AG10803 (cell line): ENCODE measurements at places on chromosomes 2 and 18.
A peak's percentile ranks its signal among the peaks of the same experiment; 100 is the strongest.

DNA sequence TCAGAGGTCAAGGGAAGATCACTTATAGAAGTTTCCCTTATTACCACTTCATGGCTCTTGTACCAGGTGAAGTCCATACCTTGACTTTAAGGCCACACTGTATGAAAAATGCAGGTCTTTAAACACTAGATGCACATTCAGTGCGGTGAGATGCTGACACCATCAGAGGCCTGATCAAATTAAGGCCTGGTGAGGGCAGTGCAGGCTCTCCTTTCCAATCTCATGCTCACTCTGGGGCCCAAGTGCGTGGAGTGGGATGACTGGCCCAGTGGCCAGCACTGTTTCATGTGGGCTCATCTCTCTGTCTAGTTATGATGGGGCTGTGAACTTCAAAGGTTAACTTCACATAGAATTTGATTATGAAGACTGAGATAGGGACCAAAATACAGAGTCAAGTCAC, 281.1 kb downstream of the SLC4A3 start:
- no peak for DNase-seq

- peak; percentile 91 for DNase-seq
Measured at GRCh38 chr2:173109253-173110188, 33.9 kb downstream of the MAP3K20 start.

DNA sequence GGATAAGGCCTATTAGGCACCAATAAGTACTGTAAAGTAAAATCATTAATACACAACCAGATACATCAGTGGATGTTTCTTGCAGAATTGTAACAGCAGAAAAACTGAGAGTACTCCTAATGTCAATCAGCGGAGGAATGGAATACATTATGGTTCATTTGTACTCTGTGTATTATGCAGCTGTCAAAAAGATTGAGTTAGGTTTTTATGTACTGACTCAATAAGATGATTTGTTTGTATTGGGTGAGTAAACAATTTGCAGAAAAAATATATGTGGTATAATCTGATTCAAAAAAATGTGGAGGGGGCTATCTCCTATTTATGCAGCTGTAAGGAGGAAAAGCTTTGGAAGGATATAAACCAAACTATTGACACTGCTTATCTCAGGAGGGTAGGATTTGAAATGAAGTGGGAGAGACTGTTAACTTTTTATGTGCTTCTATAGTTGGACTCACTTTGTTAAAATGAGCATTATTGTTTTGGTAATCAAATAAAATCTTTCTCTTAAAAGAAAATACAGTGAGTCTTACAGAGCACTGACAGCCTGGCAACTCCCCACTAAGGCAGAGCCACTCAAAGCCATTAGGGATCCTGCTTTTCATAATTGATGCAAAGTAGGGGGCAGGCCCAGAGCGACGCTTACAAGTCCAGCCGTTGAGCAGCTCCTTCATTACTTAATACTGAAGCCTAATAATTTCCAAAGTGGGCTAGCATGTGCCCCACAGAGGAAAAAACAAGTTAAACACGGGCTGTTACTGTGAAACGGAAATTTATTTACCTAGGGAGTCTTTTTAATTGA, 168.8 kb downstream of the PHLPP1 start:
- no peak for DNase-seq

DNA sequence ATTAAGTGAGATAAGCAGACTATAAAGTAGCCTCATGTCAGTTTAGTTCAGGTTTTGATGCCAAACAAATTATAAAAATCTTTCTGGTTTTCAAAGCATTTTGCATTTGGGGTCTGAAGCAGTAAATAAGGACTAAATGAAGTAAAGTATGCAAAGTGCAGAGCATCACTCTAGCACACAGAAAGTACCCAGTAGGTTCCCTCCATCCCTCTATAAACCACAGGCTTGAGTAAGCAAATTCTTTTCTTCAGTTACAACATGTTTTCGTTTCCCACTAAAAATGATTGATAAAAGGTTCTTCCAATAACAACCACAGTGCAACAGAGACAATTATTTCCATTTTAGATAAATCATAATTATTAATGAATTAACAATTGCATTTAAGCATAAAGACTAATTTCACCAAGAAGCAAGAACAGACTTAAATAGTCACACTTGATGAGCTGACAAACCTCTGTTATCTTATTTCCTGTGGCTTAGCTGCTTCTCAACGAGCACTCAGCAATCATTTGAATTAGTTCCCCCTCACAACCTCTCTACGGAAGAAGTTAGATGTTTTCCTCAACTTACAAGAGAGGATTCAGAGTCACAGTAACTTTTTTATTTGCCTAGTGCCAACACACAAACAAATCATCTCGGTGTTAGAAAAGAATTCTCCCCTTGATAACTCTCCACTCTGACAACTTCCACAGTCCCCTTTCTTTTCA, 249.8 kb downstream of the NBAS start:
- DNase-seq: peak; percentile 40

DNA sequence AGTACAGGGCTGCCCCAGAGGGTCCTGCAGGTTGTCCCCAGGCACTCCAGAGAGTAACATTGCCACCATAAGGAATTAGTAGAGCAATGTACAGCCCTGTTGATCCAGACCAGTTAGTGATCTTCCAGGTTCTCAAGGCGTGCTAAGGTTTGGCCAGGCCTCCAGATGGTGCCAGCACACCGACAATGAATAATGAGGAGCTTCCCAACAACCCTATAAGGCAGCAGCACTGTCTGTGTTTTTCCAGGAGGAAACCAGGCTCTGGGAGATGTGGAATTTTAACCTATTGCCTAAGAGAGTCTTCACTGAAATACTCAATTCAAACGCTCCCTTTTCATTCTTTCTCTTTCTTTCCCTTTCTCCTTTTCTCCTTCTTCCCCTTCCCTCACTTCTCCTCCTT, 122.1 kb downstream of the MGAT5 start:
- DNase-seq: peak; percentile 51

GRCh38 chr18:23868136-23868785, 146.3 kb upstream of the TTC39C start:
- no peak for DNase-seq
